ENCODE measurements at places on chromosomes 11 and 22.

GRCh38 chr11:100359281-100359680, 327.8 kb upstream of the ARHGAP42 start:
- no peak overlapping the region for H3K27ac ChIP-seq
- no peak overlapping the region for H3K4me3 ChIP-seq
- no peaks in the 10 kb centered on the region for H3K27me3 ChIP-seq
- DNase-seq, result no peak
- H3K36me3 ChIP-seq, result no peaks in the 10 kb centered on the region

DNA sequence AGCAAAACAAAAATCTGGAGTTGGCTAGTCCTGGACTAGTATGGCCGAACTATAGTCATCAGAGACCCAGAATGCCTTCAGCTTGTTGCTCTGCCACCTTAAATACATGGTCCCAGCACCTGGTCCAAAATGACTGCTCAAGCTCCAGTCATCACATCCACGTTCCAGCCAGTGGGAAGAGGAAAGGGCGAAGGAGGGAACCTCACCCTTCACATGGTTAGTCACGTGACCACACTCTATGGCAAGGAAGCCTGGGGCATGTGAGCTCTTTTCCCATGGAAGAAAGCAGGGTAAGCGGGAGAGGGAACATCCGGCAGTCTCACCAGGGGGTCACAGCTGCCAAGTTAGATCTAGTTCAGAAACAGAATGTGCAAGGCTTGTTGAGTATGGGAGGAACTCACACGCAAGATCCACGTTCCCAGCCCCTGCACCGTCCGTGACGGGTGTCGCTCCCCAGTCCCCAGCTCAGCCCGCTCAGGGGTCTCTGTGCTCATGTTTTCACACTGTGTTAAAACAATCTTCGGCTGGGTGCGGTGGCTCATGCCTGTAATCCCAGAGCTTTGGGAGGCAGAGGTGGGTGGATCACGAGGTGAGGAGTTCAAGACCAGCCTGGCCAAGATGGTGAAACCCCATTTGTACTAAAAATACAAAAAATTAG, 1.9 kb upstream of the ANO9 start:
- no peak overlapping the region for H3K4me3 ChIP-seq
- H3K27ac ChIP-seq, result no peak overlapping the region

DNA sequence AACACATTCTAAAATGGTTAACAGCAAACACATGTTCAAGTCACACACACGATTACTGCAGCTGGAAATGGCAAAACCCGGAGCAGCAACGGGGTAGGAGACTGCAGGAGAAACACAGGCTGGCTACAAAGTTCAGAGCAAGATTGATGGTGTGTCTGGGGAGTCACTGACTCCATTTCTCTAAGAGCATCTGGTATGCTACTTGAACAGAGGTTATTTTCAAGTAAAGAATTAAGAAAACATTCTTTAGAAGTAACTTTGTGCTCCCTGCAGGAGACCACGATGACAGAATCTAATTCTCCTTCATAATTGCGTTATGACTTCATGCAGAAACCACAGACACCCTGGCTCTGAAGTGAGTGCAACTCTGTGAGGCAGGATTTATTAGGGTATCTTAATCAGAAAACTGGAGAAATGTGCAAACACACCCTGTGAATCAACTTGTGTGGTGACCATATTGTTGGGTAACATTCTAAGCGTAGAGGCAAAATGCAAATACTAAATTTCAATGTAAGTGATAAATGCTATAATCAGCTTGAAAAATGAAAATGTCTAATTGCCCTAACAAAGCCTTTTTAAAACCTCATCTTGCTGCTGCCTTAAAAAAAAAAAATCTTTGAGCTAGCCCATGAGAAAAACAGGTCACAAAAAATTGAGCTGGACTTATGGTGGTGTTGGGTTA, 303.0 kb downstream of the CADM1 start:
- H3K27ac ChIP-seq, result no peak overlapping the region
- H3K4me1 ChIP-seq, result no peaks in the 10 kb centered on the region
- DNase-seq, result no peak
- no peaks in the 10 kb centered on the region for H3K27me3 ChIP-seq
- H3K36me3 ChIP-seq, result no peaks in the 10 kb centered on the region

DNA sequence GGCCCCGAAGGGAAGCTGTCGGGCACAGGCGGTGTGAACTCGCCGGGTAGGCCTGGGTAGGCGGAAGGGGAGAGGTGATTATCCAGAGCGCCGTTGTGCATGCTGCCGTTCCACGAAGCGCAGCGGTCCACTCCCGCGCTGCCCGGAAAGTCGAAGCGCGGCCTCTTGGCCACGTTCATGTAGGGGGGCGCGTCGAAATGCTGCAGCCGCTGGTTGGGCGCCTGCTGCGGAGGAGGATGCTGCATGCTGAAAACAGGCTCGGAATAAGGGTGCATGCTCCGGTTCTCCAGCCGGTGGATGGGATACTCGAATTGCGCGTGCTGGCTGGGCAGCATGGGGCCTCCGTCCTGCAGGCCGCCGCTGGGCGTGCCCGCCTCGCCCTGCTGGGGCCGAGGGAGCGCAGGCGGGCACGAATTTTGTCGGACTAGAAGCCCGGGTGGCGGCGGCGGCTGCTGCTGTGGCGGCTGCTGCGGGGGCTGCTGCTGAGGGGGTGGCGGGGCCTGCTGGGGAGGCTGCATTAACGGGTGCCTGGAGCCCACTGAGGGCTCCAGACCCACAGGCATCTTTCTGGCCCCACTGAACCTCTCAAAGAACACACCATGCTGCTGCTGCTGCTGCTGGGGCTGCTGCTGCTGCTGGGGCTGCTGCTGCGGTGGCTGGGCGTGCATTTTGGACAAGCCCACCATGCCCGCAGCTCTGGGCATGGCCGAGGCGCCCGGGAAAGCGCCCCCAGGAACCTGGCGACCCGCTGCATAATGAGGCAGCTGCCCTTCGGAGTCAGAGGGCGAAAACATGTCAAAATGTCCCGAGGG, 2.3 kb downstream of the MN1 start:
- peaks cover 7% of the 10 kb centered on the region for H3K4me1 ChIP-seq
- H3K27me3 ChIP-seq, result peaks cover 19% of the 10 kb centered on the region
- no peak for DNase-seq
- no peaks in the 10 kb centered on the region for H3K36me3 ChIP-seq

GRCh38 chr11:57552479-57552878, 15.0 kb downstream of the UBE2L6 start:
- H3K27me3 ChIP-seq, result no peaks in the 10 kb centered on the region
- H3K36me3 ChIP-seq, result peaks cover 39% of the 10 kb centered on the region
- H3K4me1 ChIP-seq, result peaks cover 11% of the 10 kb centered on the region
- no peak overlapping the region for H3K4me3 ChIP-seq

GRCh38 chr11:31943056-31943780, 132.1 kb upstream of the PAX6 start:
- H3K36me3 ChIP-seq, result no peaks in the 10 kb centered on the region
- H3K4me1 ChIP-seq, result peaks cover 7% of the 10 kb centered on the region
- DNase-seq, result no peak
- H3K27me3 ChIP-seq, result peaks cover 30% of the 10 kb centered on the region
- no peak overlapping the region for H3K4me3 ChIP-seq

GRCh38 chr22:37555029-37555428, 5.3 kb upstream of the CDC42EP1 start:
- no peaks in the 10 kb centered on the region for H3K36me3 ChIP-seq
- H3K27me3 ChIP-seq, result peaks cover 42% of the 10 kb centered on the region
- no peaks in the 10 kb centered on the region for H3K4me1 ChIP-seq
- H3K27ac ChIP-seq, result no peak overlapping the region
- no peak overlapping the region for H3K4me3 ChIP-seq

DNA sequence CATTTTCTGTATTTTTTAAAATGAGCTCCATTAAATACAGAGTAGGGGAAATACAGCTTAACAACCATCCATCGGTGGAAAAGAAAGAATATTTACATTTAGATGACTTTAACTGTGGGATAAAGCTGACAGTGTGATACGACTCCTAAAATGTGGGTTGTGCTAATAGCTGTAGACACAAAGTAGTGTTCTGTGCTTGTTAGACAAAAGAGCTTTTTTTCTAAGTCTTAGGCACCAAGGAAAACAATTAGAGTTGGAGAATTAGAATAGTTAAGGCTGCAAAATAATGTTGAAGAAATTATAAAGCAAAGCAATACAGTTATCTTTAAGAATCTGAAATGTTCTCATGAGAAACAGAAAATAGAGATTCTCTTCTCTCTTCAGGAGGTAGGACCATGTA, 307.7 kb upstream of the KIRREL3 start:
- no peaks in the 10 kb centered on the region for H3K27me3 ChIP-seq
- H3K4me1 ChIP-seq, result no peaks in the 10 kb centered on the region
- DNase-seq, result no peak
- no peak overlapping the region for H3K4me3 ChIP-seq

- no peaks in the 10 kb centered on the region for H3K27me3 ChIP-seq
- no peak overlapping the region for H3K4me3 ChIP-seq
- DNase-seq, result no peak
- no peaks in the 10 kb centered on the region for H3K4me1 ChIP-seq
- H3K27ac ChIP-seq, result no peak overlapping the region
- H3K36me3 ChIP-seq, result peaks cover 3% of the 10 kb centered on the region
Measured at GRCh38 chr11:9132203-9132878, 40.9 kb upstream of the SCUBE2 start.

- no peaks in the 10 kb centered on the region for H3K36me3 ChIP-seq
- no peak overlapping the region for H3K4me3 ChIP-seq
- no peak overlapping the region for H3K27ac ChIP-seq
- no peak for DNase-seq
- no peaks in the 10 kb centered on the region for H3K27me3 ChIP-seq
Measured at GRCh38 chr11:128660947-128661346, 32.9 kb upstream of the FLI1 start.

DNA sequence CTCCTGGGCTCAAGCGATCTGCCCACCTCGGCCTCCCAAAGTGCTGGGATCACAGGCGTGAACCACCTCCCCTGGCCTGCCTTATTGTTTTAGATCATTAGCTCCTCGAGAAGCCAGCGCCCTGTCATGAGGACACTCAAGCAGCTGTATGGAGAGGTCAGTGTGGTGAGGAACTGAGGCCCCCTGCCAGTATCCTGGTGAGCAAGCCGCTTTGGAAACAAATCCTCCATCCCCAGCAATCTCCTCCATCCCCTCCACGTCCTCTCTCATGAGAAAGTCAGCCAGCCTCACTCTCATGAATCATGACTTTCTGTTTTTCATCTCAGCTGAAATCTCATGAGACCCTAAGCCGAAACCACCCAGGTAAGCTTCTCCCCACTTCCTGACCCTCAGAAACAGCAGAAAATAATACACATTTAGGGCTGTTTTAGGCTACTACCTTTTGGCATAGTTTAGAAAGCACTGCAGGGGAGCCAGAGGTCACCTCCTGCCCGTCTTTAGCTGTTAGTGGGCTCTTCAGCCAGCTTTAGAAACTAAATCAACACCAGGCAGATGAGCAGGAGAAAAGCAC, 56.0 kb downstream of the CTTN start:
- no peaks in the 10 kb centered on the region for H3K36me3 ChIP-seq
- H3K27ac ChIP-seq, result no peak overlapping the region
- no peak for DNase-seq
- H3K27me3 ChIP-seq, result peaks cover 8% of the 10 kb centered on the region
- H3K4me3 ChIP-seq, result no peak overlapping the region

GRCh38 chr11:112150517-112150916, 13.4 kb downstream of the IL18 start:
- H3K27ac ChIP-seq, result no peak overlapping the region
- no peaks in the 10 kb centered on the region for H3K4me1 ChIP-seq
- H3K4me3 ChIP-seq, result no peak overlapping the region

GRCh38 chr22:37802310-37803194, 5.2 kb upstream of the GCAT start:
- H3K27me3 ChIP-seq, result peaks cover 48% of the 10 kb centered on the region
- no peak overlapping the region for H3K27ac ChIP-seq
- no peaks in the 10 kb centered on the region for H3K36me3 ChIP-seq
- peaks cover 31% of the 10 kb centered on the region for H3K4me1 ChIP-seq
- peak overlapping the region; percentile 67 for H3K4me3 ChIP-seq

DNA sequence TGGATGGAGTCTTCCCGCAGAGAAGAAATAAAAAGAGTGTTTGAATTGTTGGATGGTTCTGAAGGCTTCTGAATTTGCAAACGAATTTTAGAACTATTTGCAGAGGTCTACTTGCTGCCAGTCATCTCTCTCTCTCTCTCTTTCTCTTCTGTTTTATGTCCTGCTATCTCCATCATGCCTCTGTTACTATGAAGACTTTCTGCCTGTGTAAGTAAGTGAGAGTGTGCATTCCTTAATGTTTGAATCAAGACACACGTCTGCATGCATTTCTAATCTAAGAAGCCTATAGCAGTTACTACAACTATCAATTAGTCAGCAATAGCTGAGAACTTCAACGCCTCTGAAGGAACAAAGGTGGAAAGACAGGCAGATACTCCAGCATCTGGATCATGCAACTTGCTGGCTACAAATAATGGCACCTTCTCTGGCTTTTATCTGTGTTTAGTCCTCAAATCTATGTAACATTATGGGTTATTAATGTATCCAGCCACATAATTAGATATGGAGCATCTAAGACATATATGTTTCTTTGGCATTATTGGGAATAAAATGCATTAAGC, 191.5 kb upstream of the BLID start:
- H3K27me3 ChIP-seq, result peaks cover 9% of the 10 kb centered on the region
- H3K27ac ChIP-seq, result no peak overlapping the region
- no peak overlapping the region for H3K4me3 ChIP-seq

GRCh38 chr11:32171445-32171844, 80.6 kb downstream of the RCN1 start:
- H3K27me3 ChIP-seq, result no peaks in the 10 kb centered on the region
- peaks cover 12% of the 10 kb centered on the region for H3K4me1 ChIP-seq
- no peak for DNase-seq
- no peaks in the 10 kb centered on the region for H3K36me3 ChIP-seq
- no peak overlapping the region for H3K4me3 ChIP-seq

- peaks cover 6% of the 10 kb centered on the region for H3K27me3 ChIP-seq
- H3K27ac ChIP-seq, result peak overlapping the region; percentile 99
- H3K36me3 ChIP-seq, result peaks cover 82% of the 10 kb centered on the region
Measured at GRCh38 chr11:61115498-61116224, 13.4 kb downstream of the CD5 start.

GRCh38 chr11:67289226-67289650, at the start of gene ANKRD13D:
Gene ANKRD13D (plus strand): TSS chr11:67289303. CDS start chr11:67289461, 158 bp downstream.
- H3K27ac ChIP-seq, result peak within 1 kb of the TSS; percentile 97
- peaks cover 44% of the 10 kb centered on the region for H3K4me1 ChIP-seq
- H3K27me3 ChIP-seq, result no peaks in the 10 kb centered on the region
- no peak for DNase-seq
- peak within 1 kb of the TSS; percentile 95 for H3K4me3 ChIP-seq

DNA sequence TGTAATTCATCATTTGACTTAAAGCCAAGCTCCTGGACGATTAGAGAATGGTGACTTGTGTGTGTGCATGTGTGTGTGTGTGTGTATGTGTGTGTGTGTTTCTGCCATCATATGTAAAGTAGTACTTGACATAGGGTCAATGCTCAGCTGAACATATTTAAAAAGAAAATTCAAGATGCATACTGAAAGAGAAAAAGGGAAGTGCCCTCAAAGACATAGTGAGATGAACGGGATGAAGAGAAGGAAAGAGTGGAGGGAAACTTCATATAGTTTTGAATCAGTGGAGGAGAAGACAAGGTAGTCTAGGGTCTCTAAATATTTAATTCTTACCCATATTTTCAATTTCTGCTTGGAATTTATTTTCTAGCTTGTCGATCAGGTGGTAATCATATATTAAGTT, 4.0 kb downstream of the TCN1 start:
- H3K36me3 ChIP-seq, result no peaks in the 10 kb centered on the region
- DNase-seq, result no peak
- no peak overlapping the region for H3K27ac ChIP-seq
- peaks cover 23% of the 10 kb centered on the region for H3K27me3 ChIP-seq
- peaks cover 9% of the 10 kb centered on the region for H3K4me1 ChIP-seq

GRCh38 chr11:111462329-111462728, 49.9 kb downstream of the BTG4 start:
- no peak for DNase-seq
- peaks cover 12% of the 10 kb centered on the region for H3K27me3 ChIP-seq
- no peak overlapping the region for H3K27ac ChIP-seq
- no peaks in the 10 kb centered on the region for H3K36me3 ChIP-seq
- H3K4me3 ChIP-seq, result no peak overlapping the region

- H3K27ac ChIP-seq, result no peak overlapping the region
- H3K27me3 ChIP-seq, result no peaks in the 10 kb centered on the region
- H3K4me3 ChIP-seq, result no peak overlapping the region
- DNase-seq, result no peak
- H3K36me3 ChIP-seq, result no peaks in the 10 kb centered on the region
Measured at GRCh38 chr11:84890676-84891075, 736.5 kb downstream of the DLG2 start.
